ENCODE measurements at places on chromosomes 1 and 21.

GRCh38 chr1:154419620-154420571 is 14.8 kb downstream of the IL6R start:
- DNase-seq = peak; percentile 97

DNA sequence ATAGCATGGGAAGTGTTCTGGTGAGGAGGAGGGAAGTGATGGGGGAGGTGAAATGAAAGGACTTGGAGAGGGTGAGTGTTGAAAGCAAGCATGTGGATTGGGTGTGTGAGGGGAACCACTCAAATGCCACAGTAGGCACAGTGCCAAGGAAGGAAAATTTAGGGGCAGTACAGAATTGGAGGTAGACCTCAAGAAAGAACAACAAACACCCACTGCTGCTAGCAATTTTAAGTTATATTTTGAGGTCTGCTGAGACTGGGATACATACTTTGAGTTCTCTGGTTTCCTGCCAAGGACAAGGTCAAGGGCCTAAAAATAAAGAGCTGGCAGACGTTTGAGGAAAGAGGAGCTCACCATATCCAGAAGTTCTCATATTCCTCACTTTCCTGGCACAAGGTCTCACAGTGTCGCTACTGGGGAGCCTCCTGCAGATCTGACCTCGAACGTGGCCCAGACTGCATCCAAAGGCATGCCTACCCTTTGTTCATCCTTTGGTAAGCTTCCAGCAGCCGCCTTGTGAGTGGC is 104.0 kb downstream of the BRINP2 start:
- DNase-seq = no peak

GRCh38 chr1:167631936-167632614 is 2.0 kb downstream of the RCSD1 start:
- DNase-seq = no peak

- no peak for DNase-seq
Observed at GRCh38 chr21:42363312-42363711, 3.0 kb downstream of the TFF1 start.

GRCh38 chr1:154759793-154760192 is 110.3 kb downstream of the KCNN3 start:
- DNase-seq = no peak

- no peak for DNase-seq
Observed at GRCh38 chr21:38460171-38460742, 38.0 kb downstream of the ERG start.

- no peak for DNase-seq
Observed at GRCh38 chr1:25661043-25661815, 44.6 kb downstream of the MAN1C1 start.

DNA sequence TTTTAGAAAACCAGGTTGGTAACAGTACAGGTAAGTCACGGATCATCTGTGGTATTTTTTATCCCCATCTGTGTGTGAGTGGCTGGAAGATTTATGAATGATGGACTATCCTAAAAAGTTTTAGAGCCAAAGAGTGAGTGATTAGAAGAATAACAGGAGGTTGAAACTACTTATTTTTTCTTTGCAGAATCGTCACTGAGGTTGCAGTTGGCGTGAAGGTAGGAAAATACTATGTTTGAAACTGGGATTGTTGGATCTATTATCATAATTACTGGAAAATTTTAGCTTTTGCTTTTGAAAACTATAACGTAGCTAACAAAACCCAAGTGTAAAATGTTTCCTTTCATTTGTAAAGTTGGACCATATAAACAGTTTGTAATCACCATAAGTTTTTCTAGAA is 1.8 kb downstream of the PTBP2 start:
- DNase-seq = no peak

DNA sequence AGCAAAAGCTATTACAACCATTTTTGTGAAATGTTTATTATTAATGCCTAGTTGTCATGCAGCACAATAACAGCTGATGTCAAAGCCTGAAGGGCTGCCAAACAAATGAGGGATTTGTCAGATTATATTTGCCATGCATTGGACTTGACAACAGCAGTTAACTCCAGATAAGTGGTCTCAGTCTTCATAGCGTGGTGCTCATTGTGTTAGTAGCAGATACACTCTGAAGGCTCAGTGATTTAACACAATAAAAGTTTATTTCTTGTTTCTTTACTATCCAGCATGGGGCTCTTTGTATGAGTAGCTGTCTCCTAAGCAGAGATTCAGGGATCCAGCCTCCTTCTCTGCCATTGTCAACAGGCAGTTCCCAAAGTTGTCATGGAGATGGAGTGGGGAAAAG is 76.0 kb upstream of the PTGFRN start:
- DNase-seq = no peak

- no peak for DNase-seq
Observed at GRCh38 chr1:224106568-224107281, 7.2 kb upstream of the FBXO28 start.

DNA sequence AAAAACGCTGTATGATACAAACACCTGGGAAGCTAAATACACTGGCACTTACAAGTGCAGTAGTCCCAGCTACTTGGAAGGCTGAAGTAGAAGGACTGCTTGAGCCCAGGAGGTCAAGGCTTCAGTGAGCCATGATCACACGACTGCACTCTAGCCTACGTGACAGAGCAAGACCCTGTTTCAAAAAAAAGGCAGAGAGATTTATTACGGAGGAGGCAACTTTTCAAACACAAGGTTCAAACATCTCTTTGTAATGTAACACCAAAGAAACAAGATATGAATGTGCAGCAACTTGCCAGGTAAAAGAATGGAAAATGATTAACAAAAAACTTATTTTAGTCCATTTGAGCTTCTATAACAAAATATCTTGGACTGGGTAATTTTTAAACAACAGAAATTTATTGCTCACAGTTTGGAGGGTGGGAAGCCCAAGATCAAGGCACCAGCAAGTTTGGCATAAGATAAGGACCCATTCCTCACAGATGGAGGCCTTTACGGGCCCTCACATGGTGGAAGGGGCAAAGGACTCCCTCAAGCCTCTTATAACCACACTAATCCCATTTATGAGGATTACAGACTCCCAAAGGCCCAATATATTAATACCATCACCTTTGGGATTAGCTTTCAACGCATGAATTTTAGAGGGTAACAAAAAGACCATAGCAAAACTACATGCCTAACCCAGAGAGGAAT is 73.3 kb downstream of the EVI5 start:
- DNase-seq = no peak

GRCh38 chr1:5913876-5914275 is 78.3 kb downstream of the NPHP4 start:
- no peak for DNase-seq

DNA sequence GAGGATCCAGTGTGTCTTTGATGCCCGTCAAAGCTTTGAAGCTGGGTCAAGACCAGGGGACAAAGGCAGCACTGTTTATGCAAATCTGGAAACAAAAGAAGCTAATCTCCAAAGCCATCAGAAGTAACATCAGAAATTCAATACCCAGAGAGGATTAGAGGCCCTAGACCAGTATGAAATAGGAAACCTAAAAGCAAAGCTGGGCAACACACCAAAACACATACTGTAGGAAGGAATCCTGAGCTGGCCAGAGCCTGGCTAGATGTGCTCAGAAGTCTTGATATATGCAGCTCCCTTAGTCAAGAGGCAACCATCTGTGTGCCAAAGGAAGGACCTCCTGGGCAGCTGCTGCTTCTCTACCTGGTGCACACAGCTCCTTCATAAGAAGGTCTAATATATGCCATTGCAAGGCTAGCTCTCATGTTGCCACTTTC is 12.3 kb downstream of the COLGALT2 start:
- DNase-seq = no peak

DNA sequence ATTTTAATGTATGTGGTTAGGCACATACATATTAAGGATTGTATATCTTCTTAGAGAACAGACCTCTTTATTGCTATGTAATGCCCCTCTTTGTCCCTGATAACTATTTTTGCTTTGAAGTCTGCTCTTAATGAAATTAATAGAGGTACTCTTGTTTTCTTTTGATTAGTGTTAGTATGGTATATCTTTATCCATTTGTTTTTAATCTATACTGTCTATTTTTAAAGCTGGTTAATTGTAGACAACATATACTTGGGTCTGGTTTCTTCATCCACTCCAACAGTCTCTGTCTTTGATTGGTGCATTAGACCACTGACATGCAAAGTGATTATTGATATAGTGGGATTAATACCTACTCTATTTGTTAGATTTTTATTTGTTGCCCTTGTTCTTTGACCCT is 36.0 kb downstream of the LEPR start:
- DNase-seq = no peak

GRCh38 chr1:193590102-193590501 is 403.7 kb upstream of the B3GALT2 start:
- DNase-seq = no peak

DNA sequence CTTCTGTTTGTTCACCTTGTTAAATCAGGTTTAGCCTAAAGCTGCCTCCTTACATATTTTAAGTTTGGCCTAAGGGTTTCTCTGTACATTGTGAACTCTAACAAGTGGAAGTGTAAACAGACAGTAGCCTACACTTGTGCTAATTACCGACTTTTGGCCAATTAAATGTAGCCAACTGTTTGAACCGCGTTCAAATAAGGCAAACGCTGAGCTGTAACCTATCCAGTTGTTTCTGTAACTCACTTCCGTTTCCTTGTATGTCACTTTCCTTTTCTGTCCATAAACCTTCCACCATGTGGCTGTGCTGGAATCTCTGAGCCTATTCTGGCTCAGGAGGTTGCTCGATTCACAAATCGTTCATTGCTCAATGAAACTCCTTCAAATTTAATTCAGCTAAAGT is 8.0 kb upstream of the FCAMR start:
- no peak for DNase-seq

GRCh38 chr21:37064841-37065240 is 8.0 kb downstream of the PIGP start:
- DNase-seq = no peak

DNA sequence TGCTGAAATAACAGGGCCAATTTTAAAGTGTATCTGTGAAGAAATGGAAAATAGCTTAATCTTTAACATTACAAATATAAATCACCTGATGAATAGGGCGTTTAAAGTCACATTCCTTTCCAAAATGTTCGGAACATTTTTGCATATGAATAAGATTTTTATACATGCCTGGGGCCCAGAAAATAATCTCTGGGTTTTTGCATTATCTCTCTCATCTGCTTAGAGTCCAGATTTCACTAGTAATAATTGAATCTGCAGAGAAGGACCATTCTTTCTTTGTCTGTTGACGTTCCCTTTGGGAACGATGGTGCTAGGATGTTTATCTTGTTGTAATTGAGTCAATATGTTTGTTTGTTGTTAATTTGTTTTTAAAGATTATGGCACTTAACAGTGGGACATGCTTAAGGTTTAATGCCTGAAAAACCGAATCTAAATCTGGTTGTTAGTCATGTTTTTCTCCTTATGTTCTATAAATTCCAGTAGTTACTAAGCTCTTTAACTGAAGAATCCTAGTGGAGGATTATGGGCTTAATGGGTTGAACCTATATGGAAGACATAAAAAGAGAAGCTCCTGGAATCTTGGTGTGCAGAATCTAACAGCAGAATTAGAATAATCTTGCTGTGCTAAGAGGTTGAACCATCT is 140.6 kb downstream of the VPS13D start:
- no peak for DNase-seq

GRCh38 chr1:234170622-234171021 is 202.6 kb upstream of the COA6 start:
- no peak for DNase-seq

DNA sequence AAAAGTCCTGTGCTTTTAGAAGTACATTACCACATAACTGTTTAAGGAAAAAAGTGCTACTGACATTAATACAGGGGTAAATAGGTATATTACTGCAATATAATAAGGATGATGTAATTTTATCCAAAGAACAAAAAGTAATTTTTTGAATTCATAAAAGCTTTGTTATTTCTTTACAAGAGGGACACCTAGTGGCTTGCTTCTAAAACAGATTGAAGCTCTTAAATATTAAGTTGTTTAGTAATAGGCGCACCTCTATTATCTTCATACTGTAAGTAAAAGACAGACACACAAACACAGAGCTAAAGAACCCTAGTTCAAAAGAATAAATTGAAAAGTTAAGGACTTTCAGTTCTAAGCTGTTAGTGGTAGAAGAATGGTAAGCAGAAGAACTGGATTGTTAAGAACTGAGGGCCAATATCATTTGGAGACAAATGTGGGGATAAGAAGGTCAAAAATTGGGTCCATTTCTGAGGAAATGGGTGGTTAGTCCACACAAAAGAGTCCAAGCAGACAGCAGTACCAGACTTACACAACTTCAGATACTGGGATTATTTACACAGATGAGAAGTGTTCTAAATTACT is 15.4 kb downstream of the ZNHIT6 start:
- no peak for DNase-seq

DNA sequence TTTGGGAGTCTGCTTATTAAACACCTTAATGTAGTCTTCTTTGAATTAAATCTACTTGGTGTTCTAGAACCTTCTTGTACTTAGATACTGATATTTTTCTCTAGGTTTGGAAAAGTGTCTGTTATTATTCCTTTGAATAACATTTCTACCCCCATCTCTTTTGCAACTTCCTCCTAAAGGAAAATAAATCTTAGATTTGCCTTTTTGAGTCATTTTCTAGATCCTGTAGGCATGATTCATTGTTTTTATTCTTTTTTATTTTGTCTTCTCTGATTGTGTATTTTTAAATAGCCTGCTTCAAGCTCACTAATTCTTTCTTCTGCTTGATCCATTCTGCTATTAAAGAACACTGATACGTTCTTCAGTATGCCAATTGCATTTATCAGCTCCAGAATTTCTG is 155.9 kb upstream of the NEGR1 start:
- DNase-seq = no peak

GRCh38 chr1:223244366-223245103 is 101.5 kb upstream of the TLR5 start:
- DNase-seq = no peak

- DNase-seq = no peak
Observed at GRCh38 chr1:240455228-240455821, 156.6 kb downstream of the GREM2 start.

Measured in right atrium auricular region (tissue), 2 donors.